ENCODE measurements at places on chromosomes 3 and 15.

DNA sequence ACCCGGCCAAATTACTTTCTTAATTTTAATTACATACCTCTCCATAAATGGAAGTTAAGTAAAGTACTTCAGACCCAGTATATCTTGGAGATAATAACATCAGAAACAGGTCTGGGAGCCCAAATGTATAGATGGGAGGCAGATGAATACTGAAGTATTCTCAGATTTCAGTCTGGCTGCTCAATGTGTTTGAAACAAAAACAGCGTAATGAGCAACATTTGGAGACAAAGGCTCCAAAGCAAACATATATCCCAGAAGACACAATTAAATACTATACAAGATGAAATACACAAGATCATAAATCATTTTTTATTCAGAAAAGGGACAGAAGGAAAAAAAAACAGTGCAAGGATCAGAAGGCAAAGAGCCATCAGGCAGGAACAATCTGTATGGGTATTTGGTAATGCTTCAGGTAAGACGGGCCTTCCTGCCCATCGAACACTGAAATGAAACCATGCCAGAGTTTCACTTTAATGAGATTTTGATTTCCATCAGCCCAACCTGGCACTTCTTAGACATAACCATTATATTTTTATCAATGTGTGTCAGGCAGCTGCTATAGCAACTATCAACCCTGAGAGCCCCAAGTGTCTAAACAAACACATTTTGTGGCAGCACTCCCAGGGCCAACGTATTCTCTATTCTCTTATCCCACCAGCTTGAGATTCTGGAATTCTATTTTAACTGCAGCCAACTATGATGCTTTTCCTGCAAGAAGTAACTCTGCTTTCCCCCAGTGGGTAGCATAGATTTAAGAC lies 210.8 kb downstream of the STT3B start:
- DNase-seq, result no peak

DNA sequence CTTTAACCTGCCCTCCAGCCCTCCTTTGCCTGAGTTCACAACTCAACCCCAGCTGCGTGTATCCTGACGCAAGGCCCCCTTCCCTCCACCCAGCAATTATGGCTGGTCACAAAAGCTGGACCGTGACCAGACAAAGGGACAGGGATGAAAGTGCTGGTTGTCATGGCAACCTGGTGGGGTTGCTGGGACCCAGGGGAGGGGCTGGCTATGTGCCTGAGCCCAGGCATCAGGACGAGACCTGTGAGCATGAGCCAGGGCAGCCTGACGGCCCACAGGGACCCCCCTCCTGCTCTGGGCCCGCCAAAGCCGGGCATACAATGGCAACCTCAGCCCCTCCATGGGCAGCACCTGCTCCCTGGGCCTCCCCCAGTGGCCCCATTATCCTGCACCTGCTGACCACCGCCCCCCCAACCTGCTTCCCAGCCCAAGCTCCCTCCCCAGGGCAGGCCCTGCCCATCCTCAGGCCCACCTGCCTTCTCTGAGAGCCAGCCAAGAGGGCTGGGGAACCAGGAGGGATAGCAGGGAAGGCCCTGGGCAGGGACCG lies 4.5 kb upstream of the DNAH1 start:
- no peak for DNase-seq

GRCh38 chr3:20480786-20481365 lies 294.9 kb upstream of the SGO1 start:
- no peak for DNase-seq

GRCh38 chr3:115792206-115792955 lies 169.1 kb downstream of the GAP43 start:
- no peak for DNase-seq

DNA sequence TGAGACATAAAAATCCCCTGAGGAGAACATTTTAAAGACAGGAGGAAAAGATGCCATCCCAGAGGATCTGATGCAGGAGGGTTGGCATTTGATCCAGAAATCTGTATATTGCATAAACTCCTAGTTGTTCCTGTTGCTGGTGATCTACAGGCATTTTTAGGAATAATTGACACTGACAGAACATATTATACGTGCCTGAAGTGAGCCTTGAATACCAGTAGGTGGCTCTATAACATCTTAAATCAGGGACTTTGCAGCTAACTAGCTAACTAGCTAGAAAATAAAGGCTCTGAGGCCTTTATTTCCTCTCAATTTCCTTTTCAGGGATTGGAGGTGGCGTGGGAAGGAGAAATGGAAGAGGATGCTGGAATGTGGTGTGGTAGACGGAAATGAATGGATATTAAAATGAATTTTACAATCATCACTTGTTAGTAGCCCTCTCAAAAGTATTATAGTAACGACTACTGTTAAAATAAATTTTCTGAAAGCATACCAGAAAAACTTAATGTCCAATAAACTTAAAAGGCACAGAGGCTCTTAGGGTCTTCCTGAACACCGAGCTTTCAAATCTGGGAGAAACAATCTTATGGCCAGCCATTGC lies 73.8 kb upstream of the ZBED2 start:
- peak; percentile 85 for DNase-seq

GRCh38 chr3:79030157-79030556 lies 737.6 kb downstream of the ROBO1 start:
- no peak for DNase-seq

- no peak for DNase-seq
These were observed 5.9 kb downstream of the CASR start for GRCh38 chr3:122189357-122189756.

- DNase-seq, result no peak
These were observed 15.5 kb upstream of the MRPS22 start for GRCh38 chr3:139328356-139328755.

GRCh38 chr15:73265536-73266153 lies 103.1 kb downstream of the HCN4 start:
- peak; percentile 51 for DNase-seq

DNA sequence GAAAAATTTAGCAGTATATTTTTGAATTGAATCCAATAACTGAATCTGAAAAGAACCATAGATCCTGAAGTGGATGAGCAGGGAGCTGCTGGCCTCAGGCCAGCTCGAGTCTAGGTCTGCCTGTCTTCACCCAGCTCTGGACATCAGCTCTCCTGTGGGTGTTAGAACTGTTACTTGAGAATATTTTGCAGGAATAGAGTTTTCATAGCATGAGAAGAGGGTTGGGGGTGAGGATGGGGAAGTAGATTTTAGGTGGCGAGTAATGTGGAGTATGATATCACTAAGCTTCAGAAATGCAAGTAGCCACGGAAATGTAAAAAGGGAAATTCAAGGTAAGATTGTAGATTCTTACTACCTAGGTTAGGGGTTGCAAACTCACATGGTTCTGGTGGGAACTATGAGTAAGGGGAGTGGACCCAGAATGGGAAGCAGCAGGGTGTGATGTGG lies 6.2 kb downstream of the RAB8B start:
- DNase-seq, result no peak

DNA sequence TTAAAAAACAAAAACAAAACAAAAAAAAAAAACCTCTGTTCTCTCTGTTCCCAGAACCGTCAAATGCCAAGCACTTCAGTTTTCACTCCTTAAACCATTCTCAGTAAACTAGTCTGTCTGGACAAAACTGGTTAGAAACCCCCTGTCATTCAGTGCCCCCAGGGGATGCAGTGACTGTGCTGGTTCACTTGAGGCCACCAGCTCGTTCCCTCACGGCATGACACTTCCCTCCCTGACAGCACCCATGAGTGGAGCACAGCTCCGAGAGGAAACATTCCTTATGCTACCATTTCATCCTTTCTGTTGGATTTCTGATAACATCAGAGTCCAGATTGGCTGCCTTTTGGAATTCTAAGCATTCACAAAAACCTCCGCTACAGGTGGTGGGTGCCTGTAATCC lies 244.0 kb upstream of the TPM1 start:
- no peak for DNase-seq

GRCh38 chr3:48135552-48136495 lies 52.4 kb downstream of the CDC25A start:
- DNase-seq, result no peak

- DNase-seq, result no peak
These were observed 11.2 kb downstream of the STIMATE start for GRCh38 chr3:52886049-52886730.

- no peak for DNase-seq
These were observed 49.5 kb downstream of the TUBGCP4 start for GRCh38 chr15:43420435-43420834.

DNA sequence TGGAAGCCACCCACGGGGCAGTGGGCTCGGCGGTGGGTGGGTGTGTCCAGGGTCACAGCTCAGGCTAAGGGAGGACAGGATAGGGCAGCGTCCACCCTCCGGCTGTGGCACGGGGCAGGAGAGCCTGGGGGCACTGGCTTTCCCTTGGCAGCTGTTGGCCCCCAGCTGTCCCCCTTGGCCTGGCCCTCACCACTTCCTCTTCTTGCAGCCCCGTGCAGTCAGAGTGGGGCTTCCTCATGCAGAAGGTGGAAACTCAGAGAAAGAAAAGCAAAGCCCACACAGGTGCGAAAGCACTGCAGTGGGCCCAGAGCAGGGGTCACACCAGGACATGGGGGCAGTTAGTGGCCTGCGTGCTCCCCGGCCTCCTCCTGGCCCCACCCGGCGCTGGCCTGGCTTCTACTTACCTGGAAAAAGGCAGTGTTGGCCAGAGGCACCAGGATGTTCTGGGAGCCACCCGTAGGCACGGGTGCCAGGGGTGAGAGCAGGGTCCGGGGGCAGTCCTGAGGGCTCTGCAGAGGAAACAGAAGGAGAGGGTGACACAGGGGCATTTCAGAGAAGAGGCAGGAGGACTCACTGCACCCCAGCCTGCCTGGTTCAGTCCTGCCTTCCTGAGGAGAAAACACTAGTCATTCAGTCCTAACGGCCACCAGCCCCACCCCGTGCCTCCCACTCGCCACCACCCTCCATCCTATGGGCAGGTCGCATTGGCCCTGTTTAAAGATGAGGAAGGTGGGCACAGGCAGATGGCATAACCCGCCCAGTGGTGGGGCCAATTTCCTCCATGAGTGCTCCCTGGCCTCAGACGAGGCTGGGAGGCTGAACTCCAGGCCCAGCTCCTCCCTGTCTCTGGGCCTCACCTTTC lies 28.3 kb downstream of the PLXND1 start:
- DNase-seq, result no peak

DNA sequence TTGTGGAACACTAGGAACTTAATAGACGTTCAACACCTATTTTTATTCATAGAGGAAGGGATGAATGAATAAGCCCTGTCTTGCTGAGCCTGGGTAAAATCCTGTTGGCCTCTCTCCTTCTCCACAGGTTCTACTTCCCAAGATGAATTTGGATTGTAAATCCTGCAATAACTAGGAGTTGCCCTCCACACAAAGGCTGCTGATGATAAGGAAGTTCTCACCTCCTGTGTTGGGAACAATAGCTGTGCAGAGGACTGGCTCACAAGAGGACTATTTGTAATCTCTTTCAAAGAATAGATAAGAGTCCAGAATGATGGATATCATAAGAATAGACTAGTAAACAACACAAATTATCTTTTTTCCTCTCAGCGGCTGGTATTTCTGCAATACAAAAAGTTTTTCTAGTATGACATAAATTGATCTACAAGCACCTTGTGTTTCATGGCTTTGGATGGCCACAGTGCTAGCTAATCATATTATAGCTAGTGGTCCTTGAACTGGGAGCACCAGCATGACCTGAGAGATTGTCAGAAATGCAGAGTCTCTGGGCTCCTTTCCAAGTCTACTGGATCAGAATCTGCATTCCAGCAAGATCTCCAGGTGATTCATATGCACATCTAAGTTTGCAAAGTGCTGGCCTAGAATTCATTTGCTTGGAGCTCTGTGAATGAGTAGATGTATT lies 28.1 kb upstream of the COL6A6 start:
- no peak for DNase-seq

DNA sequence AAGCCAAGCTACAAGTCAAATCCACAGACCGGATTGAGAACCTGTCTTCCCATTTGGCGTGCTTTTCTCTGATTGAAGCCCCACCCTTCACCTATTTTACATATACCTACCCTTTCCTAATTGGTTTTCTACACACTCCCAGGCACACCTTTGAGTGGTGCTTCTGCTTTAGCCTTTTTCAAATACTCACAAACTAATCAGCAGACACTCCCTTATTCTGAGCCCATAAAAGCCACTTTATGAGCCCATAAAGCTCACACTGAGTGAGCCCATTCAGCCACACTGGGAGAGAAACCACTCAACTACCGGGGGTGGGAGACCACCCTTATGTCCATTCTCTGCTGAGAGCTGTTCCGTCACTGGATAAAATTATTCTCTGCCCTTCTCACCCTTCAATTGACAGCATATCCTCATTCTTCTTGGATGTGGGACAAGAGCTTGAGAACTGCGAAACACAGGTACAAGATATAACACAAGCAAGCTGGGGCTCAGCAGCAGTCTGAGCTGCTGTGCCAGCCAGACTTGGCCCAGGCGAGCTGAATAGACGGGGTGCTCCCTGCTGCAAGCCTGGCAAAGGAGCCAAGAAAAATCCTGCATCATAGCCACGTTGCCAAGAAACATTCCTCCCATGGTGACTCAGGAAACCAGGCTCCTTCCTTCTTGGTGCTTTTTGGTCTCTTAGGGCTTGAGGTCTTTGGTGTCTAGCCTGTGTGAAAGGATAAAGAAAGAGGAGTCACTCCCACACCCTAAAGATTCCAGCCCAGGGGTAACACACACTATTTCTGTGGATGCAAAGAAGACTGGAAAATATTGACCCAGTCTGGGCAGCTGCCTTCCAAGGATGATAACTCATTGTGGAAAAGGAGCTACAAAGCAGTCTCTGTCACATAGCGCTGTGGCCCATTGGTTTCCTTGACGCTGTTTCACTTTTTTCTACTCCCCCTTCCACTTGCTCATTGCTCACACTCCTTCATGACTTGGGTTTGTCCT lies 609.7 kb downstream of the MCTP2 start:
- DNase-seq, result no peak

DNA sequence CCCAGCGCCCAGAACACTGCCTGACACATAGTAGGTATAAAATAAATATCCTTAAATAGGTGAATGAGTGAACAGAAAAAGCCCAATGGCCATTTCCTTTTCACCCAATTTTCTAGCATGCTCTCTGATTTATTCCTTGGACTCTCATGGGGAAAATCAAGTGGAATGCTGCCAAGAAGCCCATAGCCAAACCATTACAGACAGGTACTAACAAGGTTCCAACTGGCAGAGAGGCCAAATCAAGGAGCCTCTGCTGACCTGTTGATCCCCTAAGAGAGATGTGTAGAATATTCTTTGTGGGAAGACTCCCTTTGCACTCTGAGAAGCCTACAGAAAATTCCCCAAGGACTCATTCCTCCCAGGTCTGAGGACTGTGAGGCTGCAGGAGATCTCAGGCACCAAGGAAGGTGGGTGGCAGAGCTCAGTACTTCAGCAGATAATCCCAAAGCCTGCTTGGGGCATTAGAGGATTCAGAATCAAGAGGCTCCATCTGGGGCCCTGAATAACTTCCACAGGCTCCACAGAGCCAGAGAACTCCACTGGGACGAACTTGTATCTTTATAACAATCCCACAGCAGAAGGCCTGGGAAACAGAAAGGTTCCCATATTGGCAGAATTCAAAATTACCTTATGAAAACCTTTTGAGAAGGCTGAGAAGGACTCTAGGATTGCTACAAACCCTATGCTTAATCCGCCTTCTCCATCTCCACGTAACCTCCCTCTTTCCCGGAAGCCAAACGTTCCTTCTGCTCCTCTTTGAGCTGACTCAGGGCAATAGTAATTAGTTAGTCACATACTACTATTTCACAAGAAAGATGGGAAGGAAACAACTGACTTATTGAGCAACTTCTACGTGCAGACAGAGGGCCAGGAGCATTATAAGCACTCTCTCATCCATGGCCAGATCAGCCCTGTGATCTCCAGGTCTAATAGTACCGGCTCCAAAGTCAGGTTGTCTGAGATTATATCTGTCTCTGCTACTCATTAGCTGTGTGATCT lies 34.5 kb downstream of the PRICKLE2 start:
- peak; percentile 83 for DNase-seq

GRCh38 chr3:134833453-134834163 lies 38.5 kb downstream of the EPHB1 start:
- no peak for DNase-seq
